ENCODE measurements at places on chromosomes 1 and 21.

DNA sequence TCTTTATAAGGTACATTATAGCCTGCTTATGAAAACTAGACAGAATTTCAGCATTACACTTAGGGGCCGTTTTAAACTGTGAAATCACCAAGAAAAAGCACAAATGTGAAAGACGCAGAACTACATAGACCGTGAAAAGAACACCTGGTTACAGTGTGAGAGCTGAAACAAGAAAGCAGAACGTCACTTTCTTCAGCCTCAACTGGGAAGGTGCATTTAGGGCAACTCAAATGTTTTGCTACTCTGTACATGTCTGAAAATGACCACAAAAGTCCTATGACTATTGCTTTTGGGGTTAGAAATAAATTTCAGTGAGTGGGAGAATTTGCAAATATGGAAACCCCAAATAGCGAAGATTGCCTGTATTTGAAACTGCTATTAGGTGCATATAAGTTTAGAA lies 268.7 kb downstream of the OLFM3 start:
- DNase-seq = no peak

DNA sequence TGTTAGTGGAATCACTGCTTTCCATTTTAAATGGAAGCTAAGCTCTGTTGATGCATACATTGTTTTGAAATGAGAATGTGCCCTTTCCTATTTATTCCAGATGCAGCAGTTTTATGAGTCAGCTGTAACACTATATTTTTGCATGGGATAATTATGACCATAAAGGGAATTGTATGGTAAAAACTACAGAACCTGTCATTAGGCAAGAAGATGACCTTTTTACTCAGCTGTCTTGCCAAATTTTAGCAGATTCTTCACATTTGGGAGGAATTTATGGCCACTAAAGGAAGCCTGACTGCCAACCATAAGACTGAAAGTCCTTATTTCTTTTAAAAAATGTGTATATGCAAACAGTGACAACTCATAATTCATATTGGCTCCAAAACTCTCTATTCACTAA lies 356.3 kb upstream of the PRMT6 start:
- no peak for DNase-seq

- DNase-seq = no peak
These were observed 44.8 kb downstream of the GRHL3 start for GRCh38 chr1:24363994-24364393.

DNA sequence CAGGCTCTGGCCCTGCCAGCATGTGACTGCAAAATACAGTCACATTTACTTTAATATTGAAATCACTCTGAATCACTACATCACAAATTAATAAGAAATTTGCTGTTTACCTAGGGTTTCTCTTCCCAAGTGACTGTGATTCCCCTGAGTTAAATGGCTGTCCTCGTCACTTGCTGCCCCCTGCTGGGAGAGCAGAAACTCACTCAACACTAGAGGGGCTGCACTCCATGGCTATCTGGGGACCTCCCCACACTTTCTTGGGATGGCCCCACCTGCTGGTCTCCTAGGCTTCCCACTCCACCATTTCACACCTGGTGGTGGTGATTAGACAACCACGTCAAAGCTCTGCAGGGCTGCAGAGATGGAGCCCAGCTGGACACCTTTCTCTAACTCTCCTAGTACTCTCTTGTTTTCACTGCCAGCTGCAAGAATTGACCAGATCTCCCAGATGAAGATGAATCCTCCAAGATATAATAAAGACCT lies 63.4 kb downstream of the CD2 start:
- DNase-seq = no peak

- DNase-seq = no peak
These were observed 19.1 kb downstream of the ABCA4 start for GRCh38 chr1:94101613-94102525.

DNA sequence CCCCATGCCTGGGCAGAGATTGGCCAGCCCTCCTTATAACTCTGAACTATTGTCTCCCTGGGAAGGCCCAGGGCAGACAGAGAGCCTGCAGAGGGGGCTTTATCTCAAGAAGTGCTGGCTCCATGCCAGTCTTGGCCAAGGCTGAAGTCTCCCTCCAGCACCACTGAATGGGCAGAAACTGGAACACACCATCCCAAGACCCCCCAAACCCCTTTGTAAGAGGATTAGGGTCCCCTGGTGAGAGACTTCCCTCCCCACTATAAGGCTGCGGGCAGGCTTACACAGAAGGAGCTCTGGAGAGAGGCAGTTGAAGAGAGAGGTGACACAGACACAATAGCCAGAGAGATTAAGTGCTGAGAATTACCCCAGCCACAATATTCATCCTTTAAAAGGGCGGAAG lies 97.2 kb downstream of the NAV1 start:
- no peak for DNase-seq

GRCh38 chr1:219555031-219555692 lies 57.7 kb downstream of the ZC3H11B start:
- no peak for DNase-seq

GRCh38 chr1:200211157-200211556 lies 183.6 kb downstream of the NR5A2 start:
- no peak for DNase-seq

DNA sequence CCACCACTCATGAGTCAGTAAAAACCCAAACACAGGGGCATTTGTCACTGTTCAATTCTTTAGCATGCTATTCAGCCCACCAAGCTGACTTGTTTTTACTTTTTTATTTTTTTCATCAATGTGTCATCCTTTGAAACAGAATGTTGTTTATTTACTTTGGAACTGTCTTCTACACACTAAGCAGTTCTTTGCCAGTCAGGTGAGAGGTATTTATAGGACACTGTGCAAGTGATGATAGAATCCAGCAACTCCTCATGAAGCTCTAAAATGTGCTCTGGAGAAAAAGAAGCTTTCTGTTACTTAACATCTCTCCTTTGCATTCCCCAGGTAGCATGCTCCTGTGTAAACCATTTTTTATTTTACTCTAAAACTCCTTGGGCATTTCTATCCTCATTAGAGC lies 582.0 kb upstream of the TMPRSS15 start:
- DNase-seq = no peak

DNA sequence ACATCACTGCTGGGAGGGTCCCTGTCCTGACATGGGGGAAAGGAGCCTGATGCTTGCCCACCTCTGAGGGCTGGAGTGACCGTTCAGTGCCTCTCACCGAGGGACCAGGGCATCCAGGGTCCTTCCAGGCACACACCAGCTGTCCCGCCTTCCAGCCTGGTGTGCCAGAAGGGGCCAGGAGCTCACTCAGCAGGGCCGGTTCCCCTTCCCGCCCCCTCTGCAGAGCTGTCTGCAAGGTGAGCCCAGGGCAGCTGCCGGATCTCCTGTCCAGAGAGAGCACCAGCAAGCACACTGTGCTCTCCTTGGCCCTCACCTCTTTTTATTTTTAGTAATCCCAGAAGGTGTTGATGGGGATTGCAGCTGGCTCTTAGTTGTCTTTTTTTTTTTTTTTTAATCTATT lies 16.9 kb downstream of the H6PD start:
- no peak for DNase-seq

- no peak for DNase-seq
These were observed 10.5 kb upstream of the LAX1 start for GRCh38 chr1:203754455-203754864.

DNA sequence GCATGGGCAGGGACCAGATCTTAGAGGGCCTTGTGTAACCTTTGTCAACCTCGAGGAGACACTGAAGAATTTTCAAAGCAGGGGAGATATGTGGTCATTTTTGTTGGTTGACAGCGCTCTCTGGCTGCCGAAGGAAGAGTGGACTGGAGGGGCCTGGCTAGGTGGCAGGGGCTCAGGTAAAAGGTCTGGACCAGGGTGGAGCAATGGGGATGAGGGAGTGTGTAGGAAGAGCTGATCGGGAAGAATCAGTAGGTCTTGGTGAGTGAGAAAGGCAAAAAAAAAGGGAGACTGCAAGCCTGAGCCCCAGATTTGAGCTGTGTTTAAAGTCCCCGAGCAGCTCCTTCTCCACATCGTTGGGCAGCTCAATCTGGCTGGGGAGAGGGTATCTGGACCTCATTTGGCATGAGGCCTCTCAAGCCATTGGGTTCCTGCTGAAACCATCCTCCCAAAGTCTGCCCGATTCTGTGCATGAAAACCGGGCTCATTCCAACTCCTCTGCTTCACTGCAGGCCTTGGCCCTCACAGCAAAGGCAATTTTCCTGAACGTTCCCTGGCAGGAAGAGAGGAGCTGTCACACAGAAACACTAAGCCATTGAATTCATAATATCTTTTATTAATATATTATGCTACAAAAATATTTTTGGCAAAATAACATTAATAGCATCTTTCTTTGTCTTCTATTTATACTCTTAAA lies 237.1 kb downstream of the TRABD2B start:
- no peak for DNase-seq

GRCh38 chr1:211965108-211965805 lies 70.1 kb downstream of the INTS7 start:
- DNase-seq = no peak

DNA sequence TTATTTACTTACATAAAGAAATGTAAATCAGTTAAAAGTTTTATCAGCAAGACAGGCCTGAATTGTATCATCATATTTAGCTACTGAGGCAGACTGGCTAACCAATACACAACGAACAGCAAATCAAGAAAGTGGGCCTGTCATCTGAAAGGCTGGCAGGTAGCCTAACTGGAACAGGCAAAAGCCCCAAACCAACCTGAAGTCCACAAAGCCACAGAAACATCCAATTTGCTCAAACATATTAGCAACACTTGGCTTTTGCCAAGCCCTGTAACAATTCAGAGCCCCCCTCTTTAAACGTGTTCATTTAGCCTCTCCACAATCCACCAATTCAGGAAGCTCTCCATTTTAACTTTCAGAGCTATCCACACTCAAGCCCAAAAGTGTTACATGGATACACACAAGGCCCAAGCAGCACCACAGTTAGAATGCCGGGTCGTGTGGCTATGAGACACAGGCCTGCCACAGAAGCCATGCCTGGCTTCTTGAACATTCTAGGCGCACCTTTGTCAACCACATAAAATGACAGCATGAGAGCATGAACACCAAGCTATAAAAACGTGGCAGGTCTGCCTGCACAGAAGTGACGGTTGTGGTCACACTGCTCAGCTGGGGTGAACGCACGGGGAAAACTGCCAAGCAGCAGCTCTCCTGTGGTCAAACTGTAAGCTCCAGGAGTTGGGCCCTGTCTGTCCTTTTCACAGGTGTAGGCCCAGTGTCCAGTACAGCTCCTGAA lies 49.3 kb downstream of the CD34 start:
- no peak for DNase-seq

DNA sequence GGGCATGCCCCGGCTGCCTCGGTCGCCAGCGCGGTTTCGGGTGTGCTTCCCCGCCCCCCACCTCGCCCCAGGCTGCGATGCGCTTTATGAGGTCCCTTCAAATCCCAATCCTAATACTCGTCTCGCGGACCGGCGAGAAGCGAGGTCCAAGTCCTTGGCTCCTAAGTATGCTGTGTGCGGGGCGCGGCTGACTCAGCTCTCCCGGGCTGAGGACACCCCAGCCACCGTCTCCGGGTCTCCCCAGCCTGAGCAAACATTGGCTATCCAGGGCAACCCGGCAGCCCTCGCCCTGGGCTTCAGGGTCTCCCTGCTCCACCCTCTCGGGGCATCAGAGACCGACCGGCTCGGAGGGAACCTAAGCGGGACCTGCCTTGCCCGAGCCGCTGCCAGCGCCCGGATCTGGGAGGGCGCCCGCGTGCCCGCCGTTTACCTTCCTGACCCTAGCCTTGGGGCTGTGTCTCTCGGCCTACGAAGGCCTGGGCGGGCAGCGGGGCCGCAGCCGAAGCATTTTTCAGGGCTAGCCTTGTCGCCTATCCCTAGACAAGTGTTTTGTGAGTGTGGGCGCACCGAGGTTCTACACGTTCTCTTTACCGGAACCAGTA lies 1.2 kb downstream of the ITPKB start:
- no peak for DNase-seq

DNA sequence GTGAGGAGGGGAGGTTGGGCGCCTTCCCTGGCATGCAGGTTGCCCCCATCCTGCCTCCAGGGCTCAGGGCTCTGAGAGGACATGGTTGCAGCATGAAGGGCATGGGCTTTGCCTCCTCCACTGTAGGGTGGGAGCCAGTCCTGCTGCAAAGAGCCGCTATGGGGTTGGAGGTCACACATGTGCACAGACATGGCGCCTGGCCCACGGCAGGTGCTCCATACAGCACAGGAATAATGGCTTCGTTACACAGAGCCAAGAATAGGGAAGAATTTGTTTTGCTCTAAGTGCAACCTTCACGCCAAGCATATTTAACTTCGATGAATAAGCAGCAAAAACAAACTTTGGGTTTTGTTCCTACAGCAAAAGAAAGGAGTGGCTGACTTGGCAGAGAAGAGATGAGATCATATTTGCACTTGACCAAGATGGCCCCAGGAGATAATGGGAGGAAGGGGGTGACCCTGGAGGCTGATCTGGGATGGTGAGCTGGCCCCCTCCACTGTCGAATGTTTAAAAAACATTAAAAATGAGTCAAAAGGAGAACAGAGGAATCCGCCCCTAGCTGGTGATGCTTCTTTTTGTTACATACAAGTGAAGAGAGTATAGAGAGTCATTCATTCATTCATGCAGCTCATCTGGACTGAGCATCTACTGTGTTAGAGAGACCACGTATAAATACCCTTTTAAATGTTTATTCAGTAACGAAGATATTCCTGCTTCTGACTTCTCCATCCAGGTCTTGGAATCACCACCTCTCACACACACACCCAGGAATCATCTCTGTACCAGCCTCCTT lies 12.4 kb upstream of the C2CD2 start:
- no peak for DNase-seq

- no peak for DNase-seq
These were observed 25.8 kb downstream of the HYI start for GRCh38 chr1:43427941-43428340.

DNA sequence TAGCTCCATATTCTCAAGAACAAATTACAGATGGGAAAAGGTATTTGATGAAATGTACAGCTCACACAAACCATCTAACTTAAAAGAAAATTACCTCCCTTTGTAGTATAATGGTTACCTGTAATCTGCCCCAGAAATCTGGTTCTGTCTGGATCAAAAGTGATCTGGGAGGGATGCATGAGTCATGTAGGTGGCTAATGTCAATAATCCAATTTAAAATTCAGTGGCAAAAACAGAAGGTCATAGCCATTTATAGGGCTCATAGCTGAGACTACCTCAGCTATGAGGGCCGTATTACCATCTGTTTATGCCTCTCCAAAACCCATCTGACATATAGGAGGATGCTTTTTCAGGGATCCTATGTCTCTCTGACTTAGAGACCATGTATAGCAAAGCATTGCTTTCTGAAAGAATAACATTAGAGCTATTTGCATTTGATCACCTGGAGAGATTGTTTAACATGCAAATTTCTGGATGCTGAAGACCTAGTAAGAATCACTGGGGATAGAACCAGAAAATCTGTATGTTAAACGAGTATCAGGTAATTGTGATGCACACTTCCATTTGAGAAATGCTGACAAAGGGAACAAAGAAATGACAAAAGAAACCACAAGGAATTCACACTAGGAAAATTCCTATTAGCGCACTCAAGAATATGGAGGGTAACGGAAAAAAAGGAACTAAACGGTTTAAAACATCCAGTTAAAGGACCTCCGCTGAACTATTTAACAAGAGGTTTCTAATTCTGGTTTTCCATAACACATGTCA lies 17.6 kb downstream of the PAXBP1 start:
- DNase-seq = no peak

DNA sequence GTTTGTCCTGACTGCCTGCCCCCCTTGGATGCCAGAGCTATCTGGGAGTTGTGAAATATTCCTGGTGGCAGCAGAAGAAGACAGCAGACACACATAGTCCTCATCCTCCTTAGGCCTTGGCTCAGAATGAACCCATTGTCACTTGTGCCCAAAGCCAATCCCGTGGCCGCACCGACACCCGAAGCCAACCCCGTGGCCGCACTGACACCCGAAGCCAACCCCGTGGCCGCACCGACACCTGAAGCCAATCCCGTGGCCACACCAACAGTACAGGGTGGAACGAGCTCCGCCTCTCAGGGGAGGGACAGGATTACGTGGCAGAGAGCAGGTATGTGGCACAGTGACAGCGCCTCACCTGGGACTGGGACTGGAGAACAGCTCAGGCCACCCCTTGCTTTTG lies 186.7 kb downstream of the PRDM16 start:
- no peak for DNase-seq
